Myocyte (in vitro differentiated cells): ENCODE measurements at places on chromosomes 6 and 20. TPM values are rescaled to one million over a fixed set of nuclear protein-coding genes. Genes with fewer than 3 reads are reported as not detected.

Gene PLN
- total RNA-seq = 0.10 and 1.4 TPM in 2 replicates

GRCh38 chr6:122749451-122750050 lies 30.0 kb upstream of the FABP7 start:
- DNase-seq = peak; percentile 31

DNA sequence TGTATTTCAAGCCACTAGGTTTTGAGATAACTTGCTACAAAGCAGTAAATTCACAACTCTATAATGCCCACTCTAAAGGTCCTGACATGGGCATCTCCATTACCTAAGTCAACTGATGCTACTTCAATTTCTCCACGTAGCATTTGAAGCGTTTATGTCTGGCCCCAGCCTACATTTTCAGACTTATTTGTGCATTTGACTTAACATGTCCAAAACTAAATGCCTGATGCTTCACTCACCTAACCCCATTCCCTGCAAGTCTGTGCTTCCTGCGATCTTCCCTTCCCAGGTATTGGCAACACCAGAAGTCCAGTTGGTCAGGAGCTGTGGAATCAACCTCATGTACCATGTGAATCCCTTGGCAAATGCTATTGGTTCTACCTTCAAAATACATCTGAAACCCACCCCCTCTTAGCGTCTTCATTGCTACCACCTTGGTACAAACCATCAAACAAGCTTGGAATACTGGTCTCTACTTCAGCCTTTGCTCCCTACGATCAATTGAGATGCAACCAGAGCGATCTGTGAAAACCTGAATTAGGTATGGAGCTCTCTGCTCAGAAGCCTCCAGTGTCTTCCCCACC lies 12.8 kb upstream of the ZNFX1 start:
- no peak for DNase-seq

Gene OSTM1
- total RNA-seq = 96.9 and 123 TPM in 2 replicates

GRCh38 chr6:160917572-160917971 lies 74.0 kb upstream of the MAP3K4 start:
- no peak for DNase-seq

Gene SIRPB2
- not detected in 2 replicates for total RNA-seq

Gene TMEM217
- 0.35 and 1.0 TPM in 2 replicates for total RNA-seq

GRCh38 chr6:133895573-133896343 lies 6.8 kb downstream of the TCF21 start:
- DNase-seq = peak; percentile 24

DNA sequence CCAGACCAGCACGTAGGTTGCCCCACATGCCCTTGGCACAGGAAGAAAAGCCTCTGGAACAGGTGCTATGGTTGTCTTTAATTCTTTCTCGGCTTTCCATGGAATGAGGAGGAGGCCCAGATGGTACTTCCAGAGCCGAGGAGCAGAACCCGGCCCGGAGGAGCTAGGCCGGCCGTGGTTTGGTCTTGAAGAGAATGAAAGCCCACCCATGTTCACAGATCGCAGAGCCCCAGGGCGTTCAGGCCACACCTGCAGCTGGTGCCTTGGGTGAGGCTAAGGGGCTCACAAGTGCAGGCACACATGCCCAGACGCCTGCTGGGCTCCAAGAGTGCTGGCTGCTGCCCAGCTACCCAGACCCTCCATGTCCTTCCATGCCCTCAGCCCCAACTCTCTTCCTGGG lies 20.0 kb downstream of the EDN3 start:
- no peak for DNase-seq

GRCh38 chr6:56804996-56805395 lies 149.9 kb upstream of the BEND6 start:
- DNase-seq = no peak
